ENCODE measurements at places on chromosomes 3 and 15.

DNA sequence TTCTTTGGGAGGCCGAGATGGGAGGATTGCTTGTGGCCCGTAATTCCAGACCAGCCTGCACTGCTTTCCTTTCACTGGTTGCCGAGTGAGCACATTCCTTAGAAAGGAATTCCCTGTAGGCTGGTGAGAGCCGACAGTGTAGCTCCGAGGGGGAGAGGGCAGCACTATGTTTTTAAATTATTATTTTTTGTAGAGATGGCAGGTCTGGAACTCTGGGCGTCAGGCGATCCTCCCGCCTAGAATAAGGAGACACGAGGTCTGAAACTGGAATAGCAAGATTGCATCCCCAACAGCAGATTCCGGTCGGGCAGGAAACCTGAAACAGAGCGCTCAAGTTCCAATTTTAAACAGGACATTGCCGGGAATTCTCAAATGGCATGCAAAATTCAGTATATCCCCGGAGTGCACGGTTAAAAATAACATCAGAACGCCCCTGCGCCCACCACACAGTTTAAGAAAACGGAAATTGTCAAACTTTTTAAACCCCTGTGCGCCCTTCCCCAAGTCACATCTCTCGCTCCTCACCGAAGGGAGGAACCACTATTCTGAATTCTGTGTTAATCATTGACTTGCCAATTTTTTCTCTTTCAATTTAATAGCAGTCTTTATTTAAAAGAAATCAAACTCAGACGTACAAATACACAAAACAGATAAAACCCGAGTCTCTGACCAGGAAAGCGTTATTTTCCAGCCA is 643 bp upstream of the RNU5B-1 start:
- DNase-seq, result peak; percentile 44

GRCh38 chr3:127134466-127134865 is 58.5 kb upstream of the PRR23E start:
- no peak for DNase-seq

DNA sequence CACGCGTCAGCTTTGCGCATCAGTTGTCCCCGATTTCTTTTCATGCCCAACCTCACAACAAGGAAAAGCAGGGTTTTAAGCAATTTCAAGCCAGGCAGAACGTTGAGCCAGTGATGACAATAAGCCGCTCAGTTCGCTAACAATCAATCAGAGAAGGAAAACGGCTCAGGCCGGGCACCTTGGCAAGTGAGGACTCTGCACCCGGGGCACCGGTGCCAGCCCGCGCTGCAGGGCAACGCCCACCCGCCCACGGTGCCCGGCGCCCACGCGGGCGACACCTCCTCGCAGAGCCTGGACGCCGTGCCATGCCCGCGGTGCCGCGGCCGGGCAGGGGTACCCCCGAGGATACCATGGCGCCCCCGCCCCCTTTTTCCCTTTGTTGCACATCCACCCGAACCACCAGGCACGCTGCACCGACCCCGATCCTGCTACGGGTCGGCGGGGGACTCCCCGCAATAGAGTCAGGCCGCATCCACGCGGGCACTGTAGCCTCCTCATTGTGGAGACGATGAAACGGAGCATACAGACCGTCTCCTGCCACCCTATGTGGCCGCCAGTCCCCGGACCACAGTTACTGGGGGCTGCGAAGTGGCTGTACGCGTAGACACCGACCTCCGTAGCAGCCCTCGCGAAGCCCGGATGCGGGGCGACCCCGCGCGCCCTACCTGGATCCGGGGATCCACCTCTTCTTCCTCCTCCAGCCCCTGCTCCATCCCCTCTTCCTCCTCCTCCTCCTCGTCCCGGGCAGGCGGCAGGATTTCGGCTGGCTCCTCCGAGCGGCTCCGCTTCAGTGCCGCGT is 581 bp downstream of the SH3BP5 start:
- DNase-seq, result peak; percentile 52

GRCh38 chr15:58467121-58467721 is 35.4 kb downstream of the LIPC start:
- DNase-seq, result no peak

- no peak for DNase-seq
Observed at GRCh38 chr3:137199678-137200077, 241.9 kb downstream of the IL20RB start.

DNA sequence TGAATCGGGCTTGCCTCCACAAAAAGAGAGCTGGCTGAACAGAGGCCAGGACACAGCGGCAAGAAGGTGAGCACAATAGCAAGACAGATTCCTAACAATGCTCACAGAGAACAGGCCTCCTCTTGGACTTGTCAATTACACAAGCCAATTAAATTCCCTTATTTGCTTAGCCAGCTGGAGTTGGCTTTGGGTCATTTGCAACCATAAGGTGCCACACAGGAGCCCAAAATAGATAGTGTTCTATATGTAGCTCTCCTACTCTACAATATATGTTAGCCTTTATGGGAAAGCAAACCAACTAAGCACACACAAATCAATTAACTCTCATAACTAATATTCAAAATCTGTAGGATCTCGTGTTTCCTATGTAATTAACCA is 335.6 kb downstream of the FOXP1 start:
- DNase-seq, result no peak

All from OCI-LY7 (cell line).